Epithelial cell of proximal tubule (primary cell): ENCODE measurements at places on chromosomes 12 and 14. TPM values are rescaled to one million over a fixed set of nuclear protein-coding genes. Genes with fewer than 3 reads are reported as not detected.
A peak's percentile ranks its signal among the peaks of the same experiment; 100 is the strongest.

Gene GLIPR1L2
- total RNA-seq, result 0.12 and 0.14 TPM in 2 replicates

Gene ALG10B
- total RNA-seq, result 2.4 and 3.8 TPM in 2 replicates

Gene DPPA3
- total RNA-seq, result not detected in 2 replicates

Gene WNT1
- total RNA-seq, result not detected in 2 replicates

Gene PLEK2
- total RNA-seq, result 35.5 and 71.3 TPM in 2 replicates

- DNase-seq, result no peak
Observed at GRCh38 chr12:112303004-112303403, 79.2 kb downstream of the HECTD4 start.

- DNase-seq, result no peak
Observed at GRCh38 chr12:74408601-74409166, 129.0 kb upstream of the ATXN7L3B start.

DNA sequence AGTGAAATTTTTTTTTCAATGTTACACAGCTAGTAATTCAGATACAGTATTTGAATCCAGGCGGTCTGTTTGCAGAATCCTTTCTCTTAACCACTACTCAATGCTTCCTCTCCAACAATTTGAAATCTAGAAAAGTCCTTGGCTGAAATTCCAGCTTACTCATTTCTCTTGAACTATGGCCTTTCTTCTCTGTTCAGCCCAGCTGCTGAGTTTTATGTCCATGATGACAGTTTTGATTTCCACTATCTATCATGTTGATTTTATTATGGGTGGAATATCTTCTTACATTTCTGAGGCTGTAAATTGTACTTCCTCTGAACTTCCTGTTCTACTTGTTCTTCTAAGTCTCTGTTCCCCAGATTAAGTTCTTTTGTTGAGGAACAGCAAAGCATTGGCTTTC lies 315.3 kb downstream of the DIO2 start:
- DNase-seq, result no peak

DNA sequence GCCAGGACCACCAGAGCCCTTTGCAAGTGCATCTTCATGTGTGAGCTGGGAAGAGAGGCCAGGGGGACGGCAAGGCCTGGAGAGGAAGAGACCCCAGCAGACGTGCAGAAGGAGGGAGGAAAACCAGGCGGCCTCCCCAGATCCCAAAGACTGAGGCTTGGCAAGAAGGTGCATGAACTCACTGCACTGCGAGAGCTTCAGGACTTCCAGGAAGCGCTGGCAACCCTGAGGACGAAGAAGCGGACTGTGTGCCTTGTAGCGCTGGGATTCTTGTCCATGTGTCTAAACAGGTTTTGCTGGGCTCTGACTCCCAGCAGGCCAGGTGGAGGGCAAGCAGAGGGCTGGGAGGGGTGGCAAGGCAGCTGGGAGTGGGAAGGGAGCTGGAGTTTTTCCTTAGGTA lies 939 bp downstream of the TGFB3 start:
- DNase-seq, result no peak

GRCh38 chr14:51022769-51023168 lies 72.1 kb downstream of the TRIM9 start:
- no peak for DNase-seq

- DNase-seq, result no peak
Observed at GRCh38 chr14:30550335-30550734, 8.6 kb upstream of the G2E3 start.

DNA sequence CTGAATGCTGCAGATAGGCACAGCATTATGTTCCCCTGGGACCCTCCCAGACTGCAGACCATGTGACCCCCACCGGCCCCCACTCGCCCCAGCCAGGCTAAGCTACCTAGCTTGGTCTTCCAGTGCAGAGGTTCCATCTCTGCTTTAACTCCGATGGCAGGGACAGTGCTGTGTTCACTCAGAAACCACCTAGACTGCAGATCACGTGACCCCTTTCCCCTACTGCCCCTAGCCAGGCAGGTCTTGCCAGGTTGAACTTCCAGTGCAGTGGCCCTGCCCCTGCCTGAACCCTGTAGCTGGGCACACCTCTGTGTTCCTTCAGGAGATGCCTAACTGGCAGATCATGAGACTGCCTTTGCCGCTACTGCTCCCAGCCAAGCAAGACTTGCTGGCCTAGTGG lies 1116.2 kb downstream of the FLRT2 start:
- no peak for DNase-seq

GRCh38 chr12:54956322-54956721 lies 28.2 kb downstream of the TESPA1 start:
- no peak for DNase-seq

- DNase-seq, result no peak
Observed at GRCh38 chr12:45226021-45226420, 10.1 kb downstream of the ANO6 start.

DNA sequence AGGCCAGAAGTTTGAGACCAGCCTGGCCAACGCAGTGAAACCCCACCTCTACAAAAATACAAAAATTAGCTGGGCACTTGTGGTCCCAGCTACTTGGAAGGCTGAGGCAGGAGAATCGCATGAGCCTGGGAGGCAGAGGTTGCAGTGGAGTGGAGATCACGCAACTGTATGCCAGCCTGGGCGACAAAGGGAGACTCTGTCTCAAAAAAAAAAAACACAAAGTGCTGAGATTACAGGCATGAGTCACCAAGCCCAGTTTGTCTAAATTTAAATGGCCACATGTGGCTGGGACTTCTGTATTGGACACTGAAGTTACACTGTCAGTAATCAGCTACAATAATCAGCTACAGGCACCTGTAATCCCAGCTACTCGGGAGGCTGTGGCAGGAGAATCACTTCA lies 100.9 kb upstream of the AEBP2 start:
- no peak for DNase-seq

- no peak for DNase-seq
Observed at GRCh38 chr14:36855396-36855795, 193.7 kb downstream of the PAX9 start.

- DNase-seq, result no peak
Observed at GRCh38 chr14:58128416-58128815, 23.6 kb downstream of the ARMH4 start.

DNA sequence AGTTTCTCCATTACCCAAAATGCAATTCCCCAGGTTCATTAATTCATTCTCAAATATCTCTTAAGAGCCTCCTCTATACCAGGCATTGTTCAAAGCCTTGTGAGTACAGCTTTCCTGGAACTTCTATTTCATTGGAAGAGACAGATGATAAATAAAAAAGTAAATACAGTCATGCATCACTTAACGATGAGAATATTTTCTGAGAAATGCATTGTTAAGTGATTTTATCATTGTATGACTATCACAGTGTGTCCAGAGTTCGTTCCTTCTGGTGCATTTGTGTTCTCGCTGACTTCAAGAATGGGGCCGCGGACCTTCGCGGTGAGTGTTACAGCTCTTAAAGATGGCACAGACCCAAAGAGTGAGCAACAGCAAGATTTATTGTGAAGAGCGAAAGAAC lies 66.0 kb downstream of the ANO4 start:
- peak; percentile 36 for DNase-seq
